ENCODE measurements at places on chromosomes 16 and 17.

GRCh38 chr17:83149029-83149725 is 69.8 kb downstream of the METRNL start:
- ATAC-seq = no peak

DNA sequence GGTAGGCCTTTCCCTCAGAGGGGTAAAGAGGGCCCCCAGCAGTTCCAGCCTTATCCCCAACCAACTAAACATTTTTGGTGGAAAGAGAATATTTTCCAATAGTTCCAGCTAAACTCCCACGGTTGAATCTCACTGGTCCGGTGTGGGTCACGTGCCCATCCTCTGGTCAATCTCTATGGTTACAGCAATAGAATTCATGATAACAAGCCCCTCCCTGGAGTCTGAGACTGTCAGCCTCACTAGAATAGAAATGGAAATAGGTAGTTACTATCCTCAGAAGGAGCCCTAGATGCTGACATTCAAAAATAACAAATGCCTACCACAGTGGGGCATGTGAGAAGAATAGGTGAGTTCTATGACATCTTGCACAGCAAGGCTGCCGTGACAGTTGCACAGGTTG is 37.5 kb upstream of the LITAF start:
- no peak for ATAC-seq

DNA sequence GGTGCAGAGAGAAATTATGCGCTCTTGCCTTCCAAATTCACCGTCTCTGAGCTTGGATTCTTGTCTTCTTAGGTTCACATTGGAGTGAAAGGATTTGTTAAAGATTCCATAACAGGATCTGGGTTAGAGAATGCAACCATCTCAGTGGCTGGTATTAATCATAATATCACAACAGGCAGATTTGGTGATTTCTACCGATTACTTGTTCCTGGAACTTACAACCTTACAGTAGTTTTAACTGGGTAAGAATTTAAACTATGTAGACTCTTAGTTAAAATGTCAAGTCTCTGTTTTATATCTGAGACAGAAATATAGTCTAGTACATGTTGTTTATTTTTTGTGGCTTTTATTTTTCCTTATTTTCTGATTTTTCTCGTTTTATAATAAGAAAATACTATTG is 42.9 kb downstream of the CPD start:
- ATAC-seq = no peak

- peak; percentile 73 for ATAC-seq
These were observed 1.9 kb upstream of the CAPN15 start for GRCh38 chr16:525520-526180.

DNA sequence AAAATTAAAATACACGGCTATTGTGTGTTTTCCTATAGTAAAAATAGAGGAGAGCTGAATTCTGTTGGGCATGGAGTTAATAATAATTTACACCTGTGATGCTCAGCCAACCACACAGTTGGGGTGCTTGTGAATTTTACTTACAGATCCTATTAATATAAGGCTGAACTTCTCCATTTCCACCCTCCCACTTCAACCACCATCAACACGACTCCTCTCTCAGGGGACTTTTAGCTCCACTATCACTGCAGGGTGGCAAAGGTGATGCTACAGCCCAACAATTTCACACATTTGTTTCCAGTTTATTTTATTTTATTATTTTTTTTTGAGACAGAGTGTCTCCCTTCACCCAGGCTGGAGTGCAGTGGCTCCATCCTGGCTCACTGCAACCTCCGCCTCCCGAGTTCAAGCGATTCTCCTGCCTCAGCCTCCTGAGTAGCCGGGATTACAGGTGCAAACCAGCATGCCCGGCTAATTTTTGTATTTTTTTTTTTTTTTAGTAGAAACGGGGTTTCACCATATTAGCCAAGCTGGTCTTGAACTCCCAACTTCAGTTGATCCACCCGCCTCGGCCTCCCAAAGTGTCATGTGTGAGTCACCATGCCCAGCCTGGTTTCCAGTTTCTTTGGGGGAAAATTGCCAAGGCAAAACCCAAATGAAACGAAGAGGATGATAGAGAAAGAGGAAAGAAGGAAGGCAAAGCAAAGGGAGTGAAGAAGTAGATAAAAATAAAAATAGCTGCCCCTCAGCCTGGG is 57.9 kb downstream of the GNA13 start:
- ATAC-seq = no peak

- no peak for ATAC-seq
These were observed 2.2 kb upstream of the SLC12A3 start for GRCh38 chr16:56862776-56863175.

- no peak for ATAC-seq
These were observed 3.9 kb upstream of the ZFPM1 start for GRCh38 chr16:88449267-88449561.

DNA sequence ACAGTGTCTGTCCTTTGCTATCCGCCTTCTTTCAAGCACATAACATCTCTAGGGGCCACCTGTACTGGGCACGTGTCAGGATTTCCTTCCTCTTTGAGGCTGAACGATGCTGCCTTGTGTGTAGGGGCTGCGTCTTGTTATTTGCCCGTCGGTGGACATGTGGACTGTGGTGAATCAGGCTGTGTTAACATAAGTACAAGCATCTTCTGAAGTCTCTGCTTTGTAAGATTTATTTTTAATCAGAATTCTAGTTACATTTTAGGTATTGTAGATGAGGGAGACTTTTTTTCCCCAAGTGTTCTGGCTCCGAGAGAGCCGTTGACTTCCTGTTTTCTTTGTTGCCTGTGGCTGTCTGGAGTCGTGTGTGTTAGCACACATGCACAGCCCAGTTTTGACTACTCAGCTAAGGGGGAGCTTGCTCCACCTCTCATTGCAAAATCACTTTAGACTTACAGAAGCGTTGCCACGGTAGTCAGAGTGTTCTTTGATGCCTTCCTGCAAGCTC is 26.1 kb downstream of the SPG7 start:
- peak; percentile 35 for ATAC-seq

DNA sequence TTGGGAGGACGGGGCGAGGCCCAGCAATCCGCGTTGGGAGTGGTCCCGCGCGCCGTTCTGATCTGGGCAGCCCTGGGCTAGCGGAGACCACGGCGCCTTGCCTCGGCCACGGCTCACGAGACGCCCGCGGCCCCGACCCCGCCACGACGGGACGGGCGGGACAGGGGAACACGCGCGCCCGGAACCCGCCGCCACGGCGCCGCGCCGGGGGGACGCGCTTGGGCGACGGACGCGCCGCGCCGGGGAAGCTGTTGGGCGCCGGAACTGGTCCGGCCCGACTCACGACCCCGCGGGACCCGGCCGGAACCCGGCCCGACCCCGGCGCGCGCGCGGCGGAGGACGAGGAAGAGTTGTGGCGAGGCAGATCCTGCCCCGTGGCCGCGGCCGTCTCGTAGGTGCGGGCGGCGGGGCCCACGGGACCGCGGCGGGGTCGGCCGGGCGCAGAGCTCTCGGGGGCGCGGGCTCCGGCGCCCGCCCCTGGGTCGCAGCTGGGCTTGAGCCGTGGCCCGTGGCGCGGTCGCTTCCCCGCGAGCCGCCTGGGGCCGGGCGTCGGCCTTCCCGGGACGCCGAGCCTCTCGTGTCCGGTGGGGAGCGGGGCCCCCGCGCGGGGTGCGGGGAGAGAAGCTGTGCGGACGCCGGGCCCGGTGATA is at the start of gene ACSF3:
Gene ACSF3 (plus strand): TSS at position 251 of the 650 bp plus-strand sequence. CDS start 6,830 bp downstream, outside the sequence.
- ATAC-seq = peak; percentile 63

- no peak for ATAC-seq
These were observed 13.6 kb downstream of the TMEM98 start for GRCh38 chr17:32941419-32942032.

DNA sequence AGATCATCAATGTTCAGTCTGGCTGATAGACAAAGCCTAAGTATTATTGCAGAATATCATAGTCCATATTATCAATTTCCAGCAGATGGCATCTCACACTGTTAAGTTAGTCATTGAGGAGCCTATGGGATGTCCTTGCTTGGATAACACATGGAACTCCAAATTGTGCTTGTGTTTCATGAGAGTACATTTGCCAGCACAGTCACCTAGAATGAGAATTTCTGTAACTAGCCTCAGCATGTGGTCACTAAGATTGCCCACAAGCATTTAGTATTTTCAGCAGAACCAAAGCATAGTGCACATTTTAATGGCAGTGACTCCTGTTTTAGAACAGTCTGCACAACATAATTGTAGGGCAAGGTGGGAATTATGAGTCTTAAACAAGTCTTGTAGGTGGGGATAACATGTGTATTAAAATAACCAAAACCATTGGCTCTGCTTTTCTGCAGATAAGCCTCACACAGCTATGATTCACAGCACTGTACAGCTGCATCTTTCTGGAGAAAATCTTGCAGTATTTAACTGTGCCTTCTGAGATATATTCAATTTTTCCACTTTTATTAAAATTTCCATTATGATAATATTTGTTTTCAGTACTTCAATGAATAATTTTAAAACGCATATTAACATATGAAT is 882.8 kb upstream of the SOX9 start:
- ATAC-seq = no peak

DNA sequence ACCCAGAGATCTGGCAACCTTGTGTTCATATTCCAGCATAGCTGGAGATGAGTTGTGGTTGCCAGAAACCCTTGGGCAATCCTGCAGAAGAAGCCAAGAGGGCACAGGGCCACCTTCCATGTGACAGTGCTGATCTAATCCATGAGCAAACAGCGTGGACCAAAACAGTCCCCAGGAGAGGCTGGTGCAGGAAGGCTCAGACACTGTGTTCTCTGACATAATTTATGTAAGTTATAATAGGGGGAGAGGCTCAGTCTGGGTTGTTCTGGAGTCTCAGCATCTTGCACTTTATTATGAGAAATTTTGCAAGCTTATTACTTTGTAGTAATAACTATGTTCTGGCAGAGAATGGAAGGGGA is 273.9 kb downstream of the HAPSTR1 start:
- ATAC-seq = no peak

DNA sequence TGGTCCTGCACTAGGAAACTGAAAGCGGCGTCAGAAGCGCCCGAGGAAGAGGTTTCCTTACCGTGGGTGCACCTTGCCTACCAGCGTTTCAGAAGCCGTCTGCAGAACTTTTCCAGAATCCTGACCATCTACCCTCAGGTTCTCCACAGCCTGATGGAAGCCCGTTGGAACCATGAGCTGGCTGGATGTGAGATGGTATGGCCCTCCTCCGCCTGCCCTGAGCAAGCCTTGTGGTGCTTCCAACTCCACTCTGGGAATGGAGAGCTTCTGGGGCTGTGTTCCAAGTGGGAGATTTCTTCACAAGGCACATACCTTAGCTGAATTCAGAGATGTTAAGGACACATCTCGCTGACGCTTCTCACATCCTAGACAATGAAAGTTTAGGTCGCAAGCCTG is 51.8 kb upstream of the ENDOV start:
- ATAC-seq = no peak

- ATAC-seq = no peak
These were observed 7.7 kb downstream of the MIEF2 start for GRCh38 chr17:18267927-18268711.

DNA sequence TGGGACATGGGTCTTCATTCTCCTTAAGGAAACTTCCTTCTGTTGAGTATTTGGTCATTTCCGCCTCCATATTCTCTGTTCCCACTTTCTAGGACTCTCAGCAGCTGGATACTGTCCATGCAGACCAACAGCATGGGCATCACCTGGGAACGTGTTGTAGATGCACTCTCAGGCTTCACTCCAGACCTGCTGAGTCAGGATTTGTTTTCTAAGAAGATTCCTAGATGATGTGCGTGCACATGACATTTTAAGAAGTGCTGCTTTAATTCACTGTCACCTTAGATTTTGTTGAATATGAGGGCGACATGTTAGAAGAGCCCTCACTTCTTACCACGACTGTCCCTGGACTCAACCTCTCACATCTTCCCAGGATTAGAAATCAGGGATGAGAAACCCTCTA is 10.0 kb upstream of the SDK2 start:
- no peak for ATAC-seq

- no peak for ATAC-seq
These were observed 9.6 kb upstream of the RBFOX3 start for GRCh38 chr17:79620207-79621038.

DNA sequence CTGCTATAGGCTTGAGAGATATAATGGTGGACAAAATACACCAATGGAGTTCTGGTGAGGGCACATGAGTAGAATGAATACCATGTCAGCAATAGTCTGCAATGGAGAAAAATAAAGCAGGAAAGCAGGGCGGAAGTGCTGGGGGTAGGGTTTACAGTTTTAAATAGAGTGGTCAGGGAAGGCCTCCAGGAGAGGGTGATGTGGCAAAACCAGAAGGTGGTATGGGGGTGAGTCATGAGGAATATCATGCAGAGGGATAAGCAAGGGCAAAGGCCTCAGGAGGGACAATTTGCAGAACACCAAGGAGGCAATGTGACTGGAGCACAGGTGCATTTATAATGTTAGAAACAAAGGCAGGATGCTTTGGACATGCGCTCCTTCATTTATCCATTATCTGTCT is 102.0 kb downstream of the ITFG1 start:
- no peak for ATAC-seq

DNA sequence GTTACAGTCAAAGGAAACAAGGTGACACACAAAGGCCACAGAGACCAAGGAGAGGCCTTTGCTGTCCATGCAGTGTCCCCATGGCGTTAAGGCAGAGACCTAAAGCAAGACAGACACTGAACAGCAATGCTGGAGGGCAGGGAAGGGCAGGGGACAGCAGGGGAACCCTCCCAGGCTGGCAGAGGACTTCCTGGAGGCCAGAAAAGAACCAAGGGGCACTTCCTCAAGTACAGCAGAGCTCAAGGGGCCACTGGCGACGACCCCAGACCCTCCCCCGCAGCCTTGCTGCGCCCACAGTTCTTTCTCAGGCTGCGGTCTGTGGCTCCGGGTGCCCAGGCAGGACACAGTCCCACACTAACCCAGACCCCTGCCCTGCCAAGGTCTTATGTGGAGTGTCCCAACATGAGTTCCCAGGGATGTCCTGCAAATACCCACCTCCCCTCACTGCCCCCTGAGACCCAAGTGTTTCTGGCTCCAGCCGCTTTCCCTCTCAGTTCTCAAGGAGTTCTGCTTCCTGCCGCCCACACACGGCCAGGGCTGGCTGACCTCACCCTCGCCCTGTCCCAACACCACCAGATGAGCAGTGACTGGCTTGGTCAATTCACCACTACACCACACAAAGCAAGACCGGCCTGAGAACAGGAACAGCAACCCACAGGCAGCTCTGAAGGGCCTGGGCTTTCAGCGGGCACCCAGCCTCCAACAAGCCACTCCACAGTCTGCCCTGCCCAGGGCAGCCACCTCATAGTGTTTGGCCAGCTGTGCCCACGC is 4.2 kb downstream of the CLCN7 start:
- no peak for ATAC-seq

- ATAC-seq = no peak
These were observed 2180.1 kb downstream of the TP53TG3F start for GRCh38 chr16:35639233-35640205.

DNA sequence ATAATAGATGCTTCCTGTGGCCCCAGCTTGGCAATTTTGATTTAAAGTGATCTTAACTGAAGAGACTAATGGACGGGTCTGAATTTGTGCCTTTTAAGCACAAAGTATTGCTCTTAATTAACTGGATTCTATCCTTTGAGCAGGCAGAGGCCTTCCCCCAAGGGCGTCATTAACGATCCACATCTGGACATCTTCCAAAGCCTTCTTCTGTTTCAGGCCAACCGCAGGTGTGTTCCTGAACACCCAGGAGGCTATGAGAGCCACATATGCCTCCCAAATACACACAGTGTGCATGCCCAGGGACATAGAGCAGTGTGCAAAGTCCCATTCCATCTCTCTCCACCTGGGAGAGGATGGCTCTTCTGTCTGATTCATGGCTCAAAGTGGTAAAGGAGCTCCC is 42.3 kb downstream of the MAPT start:
- ATAC-seq = no peak

GRCh38 chr16:25158401-25158800 is 46.9 kb downstream of the LCMT1 start:
- no peak for ATAC-seq

- ATAC-seq = no peak
These were observed 34.0 kb upstream of the HLF start for GRCh38 chr17:55230716-55231115.

GRCh38 chr17:21361020-21361809 is 14.9 kb upstream of the KCNJ12 start:
- ATAC-seq = no peak
